Stimulated activated CD4-positive, alpha-beta T cell treated with anti-CD3 and anti-CD28 coated beads, Interleukin-12 subunit alpha, Interleukin-12 subunit beta, amount 100 ng/mL, for 48 hours (primary cell): ENCODE measurements at places on chromosomes 3 and 15.

GRCh38 chr3:195597848-195598247, 14.1 kb upstream of the APOD start:
- no peak for DNase-seq

- DNase-seq, result no peak
Measured at GRCh38 chr3:179410331-179410730, 40.9 kb downstream of the GNB4 start.

DNA sequence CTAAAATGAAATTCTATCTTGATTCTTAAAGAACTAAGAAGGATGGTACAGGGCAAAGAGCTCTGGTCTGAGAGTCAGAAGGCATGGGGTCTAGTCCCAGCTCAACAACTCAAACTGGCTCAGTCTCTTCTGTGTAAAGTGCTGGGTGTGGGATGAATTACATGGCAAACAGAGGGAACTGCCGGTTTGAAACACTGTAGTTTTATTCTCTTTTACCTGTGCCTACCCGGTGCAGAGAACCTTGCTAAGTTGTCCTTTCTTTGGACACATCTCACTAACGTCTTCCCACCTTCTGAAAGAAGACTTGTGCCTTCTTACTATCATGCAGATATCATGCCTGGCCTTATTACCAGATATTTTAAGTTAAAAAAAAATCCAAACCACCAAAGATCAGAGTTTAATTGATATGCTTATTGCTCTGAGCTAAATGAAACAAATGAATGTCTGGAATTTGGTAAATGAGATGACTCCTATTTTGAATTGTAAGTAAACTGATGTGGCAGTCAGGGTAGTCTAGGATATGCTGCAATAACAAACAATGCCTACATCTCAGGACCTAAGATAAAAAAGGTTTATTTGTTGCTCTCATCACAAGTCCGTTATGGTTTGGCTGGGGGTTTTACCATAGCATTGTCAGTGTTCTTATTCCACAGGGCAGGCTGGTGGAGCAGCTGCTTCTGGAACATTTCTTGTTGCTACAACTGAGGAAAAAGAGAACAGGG, 12.5 kb upstream of the RARRES1 start:
- DNase-seq, result no peak

- DNase-seq, result no peak
Measured at GRCh38 chr3:156628836-156629618, 45.4 kb upstream of the TIPARP start.

GRCh38 chr3:47605652-47606051, 27.0 kb upstream of the CSPG5 start:
- DNase-seq, result no peak
